ENCODE measurements at places on chromosomes 12 and 14.

DNA sequence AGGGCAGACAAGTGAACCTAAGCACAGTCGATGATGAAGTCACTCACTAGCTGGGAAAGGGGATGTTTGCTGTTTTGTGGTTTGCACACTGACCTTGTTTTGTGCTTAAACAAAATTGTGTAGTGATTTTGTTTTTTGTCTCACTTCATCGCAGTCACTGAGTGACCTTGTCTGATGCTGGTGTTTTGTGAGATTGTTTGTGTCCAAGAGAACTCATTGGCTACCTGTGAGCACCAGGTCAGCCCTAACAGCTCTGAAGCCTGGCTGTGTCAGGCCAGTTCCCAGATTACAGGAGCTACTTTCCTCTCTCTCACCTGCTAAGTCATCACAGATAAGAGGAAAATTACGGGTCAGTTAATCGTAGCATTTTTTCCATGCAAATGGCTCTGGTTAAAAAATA lies 3.9 kb upstream of the ESYT1 start:
- no peak for DNase-seq

GRCh38 chr14:23629832-23630396 lies 6.2 kb upstream of the DHRS2 start:
- no peak for DNase-seq

GRCh38 chr14:78143489-78144145 lies 26.6 kb upstream of the NRXN3 start:
- no peak for DNase-seq

DNA sequence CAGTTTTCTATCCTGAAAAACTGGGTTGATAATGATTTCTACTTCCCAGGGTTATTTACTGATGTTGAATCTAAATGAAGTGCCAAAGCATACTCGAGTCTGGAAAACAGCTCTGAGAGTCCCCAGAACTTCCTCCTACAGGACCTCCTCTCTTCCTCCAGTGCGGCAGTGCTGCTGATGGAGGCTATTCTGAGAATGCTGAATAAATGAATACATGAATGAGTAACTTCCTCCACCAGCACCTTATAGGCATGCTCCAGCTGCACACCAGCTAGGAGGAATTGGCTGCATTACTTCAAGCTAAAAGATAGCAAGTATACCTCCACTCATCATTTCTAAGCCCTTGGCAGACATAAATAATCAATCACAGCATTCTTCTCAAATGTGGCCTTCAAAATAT lies 448.8 kb upstream of the CCDC196 start:
- DNase-seq, result no peak

DNA sequence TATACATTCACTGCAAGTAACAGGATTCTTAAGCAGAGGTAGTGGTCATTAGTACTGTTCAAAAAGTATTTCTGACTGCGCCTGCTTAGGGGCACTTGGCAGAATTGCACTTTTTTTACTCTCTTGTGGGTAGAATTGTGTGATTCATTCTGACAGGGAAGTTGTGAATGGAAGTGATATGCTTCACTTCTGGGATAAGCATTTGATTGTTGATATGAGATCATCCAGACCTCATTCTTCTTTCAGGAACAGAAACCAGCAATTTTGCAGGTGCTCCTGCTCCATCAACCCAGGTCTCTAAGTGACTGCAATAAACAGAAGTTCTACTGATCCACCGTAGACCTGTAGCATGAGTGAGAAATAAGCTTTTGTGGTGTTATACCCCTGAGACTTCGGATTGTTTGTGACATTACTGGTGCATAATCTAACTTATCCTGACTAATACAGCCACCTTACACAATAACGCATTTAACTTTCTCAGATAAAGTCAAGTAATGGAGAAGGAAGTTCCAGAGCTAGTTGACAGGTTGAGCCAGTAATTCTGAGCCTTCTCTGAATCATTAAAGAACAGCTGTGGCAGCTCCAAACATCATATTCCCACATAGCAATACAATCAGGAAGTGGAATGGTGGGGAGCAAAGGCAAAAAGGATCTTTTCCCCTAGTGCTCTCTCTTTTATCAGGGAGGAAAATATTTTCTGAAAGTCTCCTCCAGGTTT lies 387.9 kb downstream of the SYT1 start:
- no peak for DNase-seq

Measured in brain pericyte (primary cell).